Transverse colon (tissue), 4 donors: ENCODE measurements at places on chromosomes 4 and X.

GRCh38 chr4:88275949-88276515 is 8.3 kb downstream of the PPM1K start:
- H3K4me1 ChIP-seq, result peaks cover 8% of the 10 kb centered on the region
- H3K27me3 ChIP-seq, result no peaks in the 10 kb centered on the region
- H3K4me3 ChIP-seq, result no peak overlapping the region
- DNase-seq, result no peak

GRCh38 chr4:41133454-41134018 is 80.8 kb downstream of the APBB2 start:
- H3K27me3 ChIP-seq, result no peaks in the 10 kb centered on the region
- H3K36me3 ChIP-seq, result no peaks in the 10 kb centered on the region
- H3K27ac ChIP-seq, result peak overlapping the region; percentile 63
- no peak for DNase-seq

DNA sequence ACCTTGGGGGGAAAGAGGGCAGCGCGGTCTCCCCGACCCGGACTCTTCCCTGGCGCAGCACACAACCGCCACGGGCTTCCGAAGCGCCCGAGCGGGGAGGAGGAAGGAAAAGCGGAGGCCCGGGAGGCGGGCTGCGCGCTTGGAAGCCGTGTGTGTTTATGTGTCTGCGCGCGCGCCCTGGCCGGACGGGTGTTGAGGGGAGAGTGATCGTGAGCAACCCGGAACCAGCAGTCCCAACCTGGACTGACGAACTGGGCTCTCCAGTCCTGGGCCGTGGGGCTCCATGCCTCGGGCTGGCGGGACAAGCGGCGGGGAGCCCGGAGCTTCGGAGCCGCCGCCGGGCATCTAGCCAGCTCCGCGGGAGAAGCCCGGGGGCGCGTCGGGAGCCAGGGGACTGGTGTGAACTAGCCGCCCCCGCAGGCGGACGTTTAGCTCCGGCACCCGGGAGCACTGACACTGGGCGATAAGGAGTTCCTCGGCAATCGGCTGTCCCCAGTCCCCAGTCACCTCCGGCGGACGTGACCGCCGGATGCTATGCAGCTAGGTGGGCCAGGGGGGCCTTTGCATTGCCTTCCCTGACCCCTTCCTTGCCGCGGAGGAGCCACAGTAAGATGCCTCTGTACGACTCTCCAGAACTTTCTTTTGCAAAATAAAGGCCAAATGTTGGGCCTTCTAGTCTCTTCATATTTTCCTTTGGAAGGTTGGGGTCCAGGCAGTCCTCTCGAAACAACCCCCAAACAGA is 74.8 kb upstream of the BCOR start:
- H3K36me3 ChIP-seq, result no peaks in the 10 kb centered on the region
- H3K4me3 ChIP-seq, result peak overlapping the region; percentile 37
- H3K27ac ChIP-seq, result peak overlapping the region; percentile 93

DNA sequence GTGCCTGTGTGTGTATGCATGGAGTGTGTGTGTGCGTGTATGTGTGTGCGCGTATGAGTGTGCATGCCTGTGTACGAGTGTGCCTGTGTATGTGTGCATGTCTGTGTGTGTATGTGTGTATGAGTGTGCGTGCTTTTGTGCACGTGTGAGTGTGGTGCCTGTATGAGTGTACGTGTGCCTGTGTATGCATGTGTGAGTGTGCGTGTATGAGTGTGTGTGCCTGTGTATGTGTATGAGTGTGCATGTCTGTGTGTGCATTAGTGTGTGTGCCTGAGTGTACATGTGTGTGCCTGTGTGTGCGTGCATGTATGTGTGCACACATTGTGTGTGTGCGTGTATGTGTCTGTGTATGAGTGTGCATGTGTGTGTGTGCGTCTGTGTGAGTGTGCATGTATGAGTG is 5.7 kb downstream of the DOK7 start:
- H3K36me3 ChIP-seq, result no peaks in the 10 kb centered on the region
- H3K4me1 ChIP-seq, result peaks cover under 1% of the 10 kb centered on the region
- H3K27ac ChIP-seq, result no peak overlapping the region
- no peak overlapping the region for H3K4me3 ChIP-seq

- H3K27me3 ChIP-seq, result no peaks in the 10 kb centered on the region
- H3K4me3 ChIP-seq, result no peak overlapping the region
- DNase-seq, result peak; percentile 19
Observed at GRCh38 chrX:119734897-119735339, 23.5 kb upstream of the SOWAHD start.

DNA sequence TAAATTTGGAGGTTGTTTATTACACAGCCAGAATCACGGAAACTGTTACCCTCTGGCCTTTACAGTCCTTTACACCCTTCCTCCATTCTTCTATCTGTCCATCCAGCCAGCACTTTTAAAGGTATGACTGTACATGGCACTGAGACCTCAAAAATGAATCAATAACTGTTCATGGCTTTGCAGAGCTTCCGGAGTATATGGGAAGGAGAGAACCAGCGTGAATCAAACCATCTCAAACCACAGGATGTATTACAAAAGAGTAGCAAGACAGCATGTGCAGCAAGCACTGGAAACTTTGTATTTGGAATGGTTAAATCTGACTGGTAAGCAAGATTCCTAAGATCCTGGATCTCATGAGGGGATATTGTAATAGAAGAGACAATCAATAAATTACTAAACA is 228.5 kb upstream of the CASK start:
- DNase-seq, result no peak
- no peaks in the 10 kb centered on the region for H3K36me3 ChIP-seq
- no peaks in the 10 kb centered on the region for H3K27me3 ChIP-seq
- H3K4me3 ChIP-seq, result no peak overlapping the region
- H3K4me1 ChIP-seq, result no peaks in the 10 kb centered on the region

DNA sequence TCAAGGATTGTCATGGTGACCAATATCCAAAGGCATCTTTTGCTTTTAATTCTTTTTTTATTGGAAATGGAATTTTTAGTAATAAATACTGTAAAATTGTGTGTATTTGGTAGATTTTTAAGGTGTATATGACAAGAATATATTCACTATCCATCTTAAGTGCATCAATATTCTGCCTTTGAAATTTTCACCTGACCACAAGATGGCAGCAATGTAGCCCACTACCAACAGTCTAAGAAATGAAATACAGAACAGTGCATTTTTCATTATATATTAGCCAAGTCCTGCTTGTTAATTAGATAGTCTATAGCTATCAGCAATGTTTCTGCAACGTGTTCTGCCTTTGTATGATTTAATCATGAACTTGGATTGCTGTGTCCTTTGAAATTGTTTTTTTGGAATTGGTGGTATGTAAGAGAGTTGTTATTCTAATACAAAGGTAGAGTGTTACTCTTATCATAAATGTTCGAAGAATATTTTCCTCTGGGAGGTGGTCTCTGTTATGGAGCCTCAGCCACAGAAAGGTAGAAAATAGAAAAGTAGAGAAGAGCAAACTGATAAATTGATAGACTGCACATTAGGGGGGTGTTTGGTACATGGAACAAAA is 38.2 kb downstream of the HPGDS start:
- no peak for DNase-seq
- no peak overlapping the region for H3K4me3 ChIP-seq
- H3K27me3 ChIP-seq, result no peaks in the 10 kb centered on the region
- no peaks in the 10 kb centered on the region for H3K4me1 ChIP-seq

DNA sequence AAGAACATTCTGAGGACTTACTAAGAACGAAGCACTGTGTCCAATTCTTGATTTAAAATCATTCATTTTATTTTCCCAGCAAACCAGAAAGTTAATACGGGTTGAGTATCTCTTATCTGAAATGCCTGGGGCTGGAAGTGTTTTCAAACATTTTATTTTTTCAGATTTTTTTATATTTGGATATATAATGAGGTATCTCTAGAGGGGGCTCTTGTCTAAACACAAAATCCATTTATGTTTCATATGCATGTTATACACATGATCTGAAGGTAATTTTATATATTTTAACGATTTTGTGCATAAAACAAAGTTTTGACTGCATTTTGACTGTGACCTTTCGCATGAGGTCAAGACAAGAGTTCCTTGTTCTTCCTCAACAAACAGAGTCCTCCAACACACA is 320.9 kb downstream of the ASMT start:
- no peak for DNase-seq
- H3K4me3 ChIP-seq, result no peak overlapping the region
- no peaks in the 10 kb centered on the region for H3K27me3 ChIP-seq
- no peaks in the 10 kb centered on the region for H3K36me3 ChIP-seq
- H3K4me1 ChIP-seq, result no peaks in the 10 kb centered on the region

- H3K4me1 ChIP-seq, result no peaks in the 10 kb centered on the region
- no peak for DNase-seq
- no peak overlapping the region for H3K27ac ChIP-seq
- no peaks in the 10 kb centered on the region for H3K27me3 ChIP-seq
Observed at GRCh38 chrX:115226929-115227328, 7.0 kb downstream of the LRCH2 start.

- no peak overlapping the region for H3K27ac ChIP-seq
- no peaks in the 10 kb centered on the region for H3K36me3 ChIP-seq
- no peaks in the 10 kb centered on the region for H3K27me3 ChIP-seq
- H3K4me1 ChIP-seq, result no peaks in the 10 kb centered on the region
- DNase-seq, result no peak
- no peak overlapping the region for H3K4me3 ChIP-seq
Observed at GRCh38 chrX:24577091-24577490, 70.1 kb downstream of the PCYT1B start.

- H3K27me3 ChIP-seq, result peaks cover 44% of the 10 kb centered on the region
- H3K4me3 ChIP-seq, result no peak overlapping the region
- H3K4me1 ChIP-seq, result peaks cover 12% of the 10 kb centered on the region
- no peaks in the 10 kb centered on the region for H3K36me3 ChIP-seq
Observed at GRCh38 chr4:1398681-1399507, 7.3 kb downstream of the NKX1-1 start.

- no peaks in the 10 kb centered on the region for H3K4me1 ChIP-seq
- H3K36me3 ChIP-seq, result no peaks in the 10 kb centered on the region
- no peak overlapping the region for H3K27ac ChIP-seq
- no peak overlapping the region for H3K4me3 ChIP-seq
- H3K27me3 ChIP-seq, result no peaks in the 10 kb centered on the region
Observed at GRCh38 chr4:122992057-122992456, 69.7 kb upstream of the NUDT6 start.

DNA sequence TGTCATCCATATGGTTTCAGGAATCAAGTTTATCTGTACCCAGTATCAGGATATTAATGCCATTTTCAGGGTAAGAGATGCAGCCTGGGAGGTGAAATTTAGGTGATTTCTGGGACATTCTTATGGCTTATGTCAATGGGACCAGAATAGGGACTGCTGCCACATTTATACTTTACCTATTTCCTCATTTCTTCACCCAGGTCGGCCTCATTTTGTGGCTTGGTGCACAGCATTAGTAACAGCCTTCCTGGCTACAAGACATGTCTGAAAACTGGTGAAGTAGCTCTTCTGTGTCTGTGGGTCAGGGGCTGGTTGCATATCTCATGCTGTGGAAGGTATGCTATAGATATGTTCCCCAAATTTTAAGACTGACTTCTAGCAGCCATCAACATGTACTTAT is 284.8 kb downstream of the AFF2 start:
- no peaks in the 10 kb centered on the region for H3K27me3 ChIP-seq
- no peak overlapping the region for H3K4me3 ChIP-seq
- no peak for DNase-seq
- no peaks in the 10 kb centered on the region for H3K4me1 ChIP-seq

- H3K4me1 ChIP-seq, result peaks cover 1% of the 10 kb centered on the region
- no peak for DNase-seq
- H3K27me3 ChIP-seq, result no peaks in the 10 kb centered on the region
Observed at GRCh38 chr4:102335616-102336015, 9.7 kb downstream of the SLC39A8 start.
